Esophagus muscularis mucosa (tissue), 4 donors: ENCODE measurements at places on chromosomes 16 and 17. TPM values are rescaled to one million over a fixed set of nuclear protein-coding genes. Genes with fewer than 3 reads are reported as not detected.

ATP1B2 gene
- 1.6 TPM for total RNA-seq

HOXB6 gene
- 5.4 TPM for total RNA-seq

BEAN1 gene
- total RNA-seq: 0.50 TPM

JMJD8 gene
- total RNA-seq: 85.3 TPM

UBN1 gene
- total RNA-seq: 48.2 TPM

SPNS2 gene
- total RNA-seq: 19.4 TPM

LRRC75A gene
- 3.1 TPM for total RNA-seq

TM4SF5 gene
- total RNA-seq: not detected

TBX21 gene
- total RNA-seq: 0.42 TPM

ERBB2 gene
- 64.4 TPM for total RNA-seq

CD300H gene
- total RNA-seq: not detected

SP6 gene
- 0.33 TPM for total RNA-seq

CCNF gene
- total RNA-seq: 2.5 TPM

FNDC8 gene
- not detected for total RNA-seq

TRPV2 gene
- 18.4 TPM for total RNA-seq
